Motor neuron (in vitro differentiated cells): ENCODE measurements at places on chromosomes 7 and 10.

DNA sequence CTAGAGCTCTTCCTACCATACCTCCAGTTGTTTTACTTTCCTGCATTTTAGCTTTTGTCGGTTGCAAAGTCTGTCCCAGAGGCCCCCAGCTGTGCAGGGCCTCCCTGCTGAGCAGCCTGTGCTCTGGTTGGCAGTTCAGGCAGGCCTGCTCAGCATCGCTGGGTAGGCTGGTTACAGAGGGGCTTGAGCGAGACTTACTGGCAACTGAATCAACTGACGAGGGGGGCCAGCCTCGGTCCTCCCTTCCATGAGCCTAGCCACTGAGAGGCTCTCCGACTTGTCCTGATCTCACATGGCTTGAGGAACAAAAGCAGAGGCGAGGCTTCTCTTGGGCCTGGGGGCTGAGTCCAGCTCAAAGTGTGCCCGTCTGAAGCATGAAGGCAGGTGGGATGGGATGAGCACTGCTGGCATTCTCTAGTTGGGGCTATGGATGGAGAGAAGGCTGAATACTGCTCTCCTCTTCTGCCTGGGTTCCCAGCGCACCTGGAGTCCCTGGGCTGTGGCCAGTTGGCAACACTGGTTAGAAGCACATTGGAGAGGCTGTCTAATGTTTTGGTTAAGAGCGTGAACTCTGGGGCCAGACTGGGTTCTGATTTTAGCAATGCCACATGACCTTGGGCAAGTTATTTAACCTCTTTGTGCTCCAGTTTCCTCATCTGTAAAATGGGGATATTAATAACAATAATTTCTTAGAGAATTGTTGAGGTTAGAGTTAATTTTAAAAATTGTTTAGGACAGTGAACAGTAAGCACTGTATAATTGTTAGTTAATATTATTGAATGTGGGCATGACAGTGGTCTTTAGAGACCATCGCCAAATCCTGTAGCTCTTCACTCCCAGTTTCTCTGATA is 6.9 kb upstream of the SFRP5 start:
- ATAC-seq: no peak

DNA sequence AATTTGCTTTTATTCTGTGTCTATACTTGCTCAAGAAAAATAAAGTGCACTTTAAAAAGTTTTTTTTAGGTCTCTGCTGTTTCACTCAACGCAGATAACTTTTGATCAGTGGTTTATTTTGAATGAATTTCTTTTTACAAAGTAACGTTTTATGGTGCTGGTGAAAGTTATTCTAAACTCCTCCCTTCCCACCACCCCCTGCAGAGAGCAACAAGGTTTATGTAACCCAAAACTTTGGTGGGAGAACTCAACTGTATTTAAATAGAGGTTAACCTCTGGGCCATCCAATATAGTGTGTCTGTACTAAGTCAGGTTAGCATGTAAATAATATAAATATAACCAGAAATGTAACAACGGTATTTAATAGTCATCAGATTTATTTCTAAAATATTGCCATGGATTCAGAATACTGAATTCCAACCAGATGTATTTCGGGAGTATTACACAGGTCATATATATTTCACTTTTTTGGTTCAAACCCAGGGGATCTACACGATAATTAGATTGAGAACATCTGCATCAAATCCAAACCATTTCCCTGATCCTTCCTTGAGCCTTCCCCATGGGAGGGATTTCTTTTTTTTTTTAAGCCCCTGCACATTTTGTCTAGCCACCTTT is 3.9 kb upstream of the CUX1 start:
- ATAC-seq: no peak

GRCh38 chr7:140902303-140902953 is 22.3 kb downstream of the BRAF start:
- ATAC-seq: no peak

DNA sequence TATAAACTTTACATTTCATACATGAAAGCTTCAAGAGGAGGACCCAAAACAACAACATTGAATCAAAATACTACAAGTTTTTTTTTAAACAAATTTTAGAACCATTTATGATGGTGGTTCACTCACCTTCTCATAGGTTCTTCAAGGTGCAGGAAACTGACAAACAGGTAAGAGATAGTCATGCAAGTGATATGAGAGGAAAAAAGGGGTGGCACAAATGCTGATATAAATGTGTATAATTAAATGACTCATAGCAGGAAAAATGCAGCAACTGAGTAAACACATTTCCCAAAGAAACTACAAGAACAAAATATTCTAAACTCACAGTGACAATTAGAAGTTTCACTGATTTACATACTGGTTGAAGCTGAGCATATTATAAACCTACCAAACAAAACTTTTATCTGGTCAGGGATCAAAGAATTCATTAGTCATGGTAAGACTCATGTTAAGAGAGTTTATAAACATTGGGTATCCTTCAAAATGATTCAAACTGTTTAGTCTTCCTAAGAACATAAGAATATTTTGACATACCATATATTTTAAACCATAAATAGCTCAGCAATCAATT is 14.1 kb downstream of the ZWINT start:
- no peak for ATAC-seq

- peak; percentile 39 for ATAC-seq
Observed at GRCh38 chr10:59708816-59709394, 745 bp downstream of the SLC16A9 start.

DNA sequence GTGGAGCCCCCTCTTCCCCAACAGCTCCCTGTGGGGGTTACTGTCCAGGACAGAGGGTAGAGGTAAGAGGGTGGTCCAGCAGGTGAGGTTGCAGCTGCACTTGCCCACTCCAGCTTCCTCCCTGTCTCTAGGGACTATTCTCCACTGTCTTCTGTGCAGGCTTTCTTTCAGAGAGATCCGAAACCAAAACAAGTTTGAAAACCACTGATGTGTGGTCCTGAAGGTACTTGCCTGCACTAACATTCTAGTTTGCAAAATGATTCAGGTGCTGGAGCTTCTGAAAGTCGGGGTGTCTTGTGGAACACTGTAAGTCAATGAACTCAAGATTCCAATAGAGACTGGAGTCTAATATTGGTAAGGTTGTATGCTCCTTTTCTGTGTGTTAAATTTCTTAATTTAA is 63.1 kb downstream of the BLNK start:
- no peak for ATAC-seq

DNA sequence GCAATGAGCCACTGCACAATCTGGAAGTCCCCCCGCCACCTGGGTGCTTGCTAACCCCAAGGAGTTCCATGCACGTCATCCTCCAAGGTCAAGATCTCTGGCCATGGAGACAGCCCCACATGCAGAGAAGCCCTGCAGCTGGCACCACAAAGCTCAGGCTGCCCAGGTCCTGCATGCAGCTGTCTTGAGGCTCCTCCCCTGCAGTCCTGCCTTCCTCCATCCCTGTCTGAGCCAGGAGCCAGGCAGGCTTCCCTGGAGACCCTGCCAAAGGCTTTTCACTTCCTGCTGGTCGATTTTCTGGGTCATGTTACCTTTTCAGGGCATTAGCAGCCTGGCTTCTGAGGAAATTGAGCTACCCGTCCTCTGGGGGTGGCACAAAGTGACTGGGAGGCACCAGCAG is 12.5 kb upstream of the TMEM72 start:
- no peak for ATAC-seq

DNA sequence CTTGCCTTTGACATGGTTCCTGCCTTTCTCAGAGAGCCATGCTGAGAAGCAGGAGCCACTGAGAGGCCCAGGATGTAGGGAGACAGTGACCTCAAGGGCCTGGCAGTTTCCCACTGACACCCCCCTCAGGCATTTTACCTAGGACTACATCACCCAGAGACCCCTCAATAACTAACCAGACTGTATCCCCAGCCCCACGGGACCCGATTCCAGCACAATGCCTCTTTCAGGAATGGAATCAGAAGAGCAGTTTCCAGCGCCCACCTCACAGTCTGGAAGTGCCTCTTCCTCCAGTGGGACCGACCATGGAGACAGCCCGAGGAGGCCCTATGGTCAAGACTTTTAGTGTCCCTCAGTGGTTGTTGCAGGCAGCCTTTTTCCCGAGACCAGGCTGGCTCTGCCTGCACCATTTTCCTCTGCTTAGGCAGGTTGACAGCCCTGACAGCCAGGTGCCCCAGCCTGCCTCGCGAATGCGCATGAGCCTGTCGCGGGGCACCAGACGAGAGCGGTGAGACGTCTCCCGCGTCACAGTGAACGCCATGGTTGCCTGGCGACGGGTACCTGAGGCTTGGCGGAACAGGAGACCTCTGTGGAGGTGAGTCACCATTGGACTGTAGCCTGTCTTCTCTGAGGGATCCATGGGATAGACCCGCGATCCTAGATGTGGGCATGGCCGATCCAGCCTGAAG is 28.4 kb upstream of the ZNF273 start:
- ATAC-seq: no peak

- no peak for ATAC-seq
Observed at GRCh38 chr10:8056378-8056777, 1.9 kb downstream of the GATA3 start.

- peak; percentile 51 for ATAC-seq
Observed at GRCh38 chr10:43942096-43942850, 293.6 kb upstream of the ZNF32 start.

GRCh38 chr7:35658606-35659201 is 36.2 kb downstream of the HERPUD2 start:
- ATAC-seq: no peak

GRCh38 chr7:2019711-2020511 is 212.8 kb downstream of the MAD1L1 start:
- peak; percentile 85 for ATAC-seq

GRCh38 chr10:127410030-127410429 is 139.1 kb upstream of the NPS start:
- ATAC-seq: no peak

- peak; percentile 26 for ATAC-seq
Observed at GRCh38 chr10:34506786-34507185, 308.3 kb downstream of the PARD3 start.

GRCh38 chr10:101028446-101029337 is 2.2 kb downstream of the PDZD7 start:
- no peak for ATAC-seq

- ATAC-seq: no peak
Observed at GRCh38 chr7:69739190-69739589, 140.9 kb downstream of the AUTS2 start.

DNA sequence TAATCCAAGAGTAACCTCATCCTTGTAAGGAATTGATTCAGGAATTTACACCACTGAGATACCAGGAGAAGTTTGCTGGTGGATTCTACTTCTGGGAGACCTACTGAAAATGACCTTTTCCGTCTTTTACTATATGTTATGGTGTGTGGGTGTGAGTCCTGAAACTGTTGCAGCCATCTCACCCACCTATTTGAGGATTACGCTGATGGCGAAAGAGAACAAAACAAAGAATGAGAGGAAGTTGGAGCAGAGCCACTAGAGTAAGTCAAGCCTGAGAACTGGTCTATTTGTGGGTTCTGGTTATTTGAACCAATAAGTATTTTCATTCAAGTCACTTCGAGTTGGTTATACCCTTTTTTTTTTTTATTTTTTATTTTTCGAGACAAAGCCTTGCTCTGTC is 12.7 kb upstream of the ABCC2 start:
- ATAC-seq: no peak

GRCh38 chr7:20440472-20441105 is 109.9 kb downstream of the ITGB8 start:
- ATAC-seq: no peak

DNA sequence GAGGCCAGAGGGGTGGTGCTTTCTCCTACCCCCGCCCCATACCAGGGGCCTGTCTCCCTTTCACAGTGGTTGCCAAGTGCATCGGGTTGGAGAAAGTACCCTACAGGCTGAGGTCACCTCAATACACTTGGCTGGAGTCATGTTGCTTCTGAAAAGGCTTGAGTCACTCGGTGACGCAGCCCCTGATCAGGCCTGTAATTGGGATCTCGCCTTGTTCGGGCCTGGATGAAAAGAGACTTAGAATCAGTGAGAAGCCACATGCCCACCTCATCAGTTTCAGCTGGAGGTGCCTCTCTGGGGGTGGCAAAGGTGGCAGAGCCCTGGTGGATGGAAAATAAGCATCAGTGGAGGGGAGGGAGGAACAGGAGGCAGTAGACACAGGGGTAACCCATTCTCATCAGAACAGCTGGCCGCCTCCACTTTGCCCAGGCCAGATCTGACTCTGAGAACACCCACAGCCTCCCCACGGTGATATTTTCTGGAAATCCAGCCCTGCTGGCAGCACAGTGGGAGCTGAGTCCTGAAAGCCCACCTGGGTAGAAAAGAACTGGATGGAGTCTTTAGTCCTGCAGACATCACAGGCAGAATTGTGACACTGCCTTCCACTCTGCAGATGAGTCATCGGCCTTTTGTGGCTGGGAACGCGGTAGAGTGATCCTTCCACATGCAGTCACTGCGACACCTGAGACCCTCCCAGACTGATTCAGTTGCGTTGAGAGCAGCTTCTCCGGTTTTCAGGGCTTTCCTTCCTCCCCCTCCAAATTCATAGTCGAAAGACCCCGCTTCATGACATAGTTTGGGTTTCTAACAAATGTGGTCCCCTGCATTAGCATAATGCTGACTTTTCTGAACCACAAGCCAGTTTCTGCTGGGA is 108.0 kb downstream of the GRK5 start:
- ATAC-seq: peak; percentile 70

GRCh38 chr7:93218997-93219827 is 7.1 kb downstream of the HEPACAM2 start:
- no peak for ATAC-seq
